Pulmonary artery endothelial cell (primary cell): ENCODE measurements at places on chromosomes 13 and 19. TPM values are rescaled to one million over a fixed set of nuclear protein-coding genes. Genes with fewer than 3 reads are reported as not detected.

KLK14 gene
- total RNA-seq: not detected in 2 replicates

ATP8B3 gene
- total RNA-seq: 0.92 and 3.3 TPM in 2 replicates

C19orf85 gene
- total RNA-seq: not detected in 2 replicates

SELENOV gene
- total RNA-seq: not detected in 2 replicates

SYT3 gene
- 0.04 TPM in 1 of 2 replicates, not detected in the other for total RNA-seq

PALM3 gene
- 0.07 and 0.32 TPM in 2 replicates for total RNA-seq

RNU6-9 gene
- not detected in 2 replicates for total RNA-seq

THSD1 gene
- 28.1 and 44.6 TPM in 2 replicates for total RNA-seq

SOX21 gene
- total RNA-seq: 0.07 TPM in 1 of 2 replicates, not detected in the other

ZSCAN5B gene
- not detected in 2 replicates for total RNA-seq

IGFL1 gene
- total RNA-seq: not detected in 2 replicates

ZSCAN4 gene
- total RNA-seq: not detected in 2 replicates

FPR3 gene
- not detected in 2 replicates for total RNA-seq

EHD2 gene
- 97.5 and 98.8 TPM in 2 replicates for total RNA-seq

MICU2 gene
- total RNA-seq: 42.1 and 50.3 TPM in 2 replicates

THSD8 gene
- 0.13 TPM in 1 of 2 replicates, not detected in the other for total RNA-seq

PSG7 gene
- total RNA-seq: not detected in 2 replicates

B3GNT8 gene
- total RNA-seq: 2.1 and 2.7 TPM in 2 replicates

FLT3 gene
- 0.04 TPM in 1 of 2 replicates, not detected in the other for total RNA-seq

ZIC2 gene
- total RNA-seq: not detected in 2 replicates

LILRA1 gene
- not detected in 2 replicates for total RNA-seq

PRKCSH gene
- total RNA-seq: 154 and 185 TPM in 2 replicates

SYNGR4 gene
- total RNA-seq: not detected in 2 replicates

CCDC159 gene
- 8.2 and 10.6 TPM in 2 replicates for total RNA-seq

SYCN gene
- not detected in 2 replicates for total RNA-seq

STOML3 gene
- total RNA-seq: not detected in 2 replicates

PDE4C gene
- total RNA-seq: 0.04 and 0.20 TPM in 2 replicates

C3 gene
- total RNA-seq: under 0.01 and 0.28 TPM in 2 replicates

PEAK3 gene
- not detected in 2 replicates for total RNA-seq

MEF2B gene
- 0.11 and 0.13 TPM in 2 replicates for total RNA-seq

SHISA2 gene
- 4.3 and 15.1 TPM in 2 replicates for total RNA-seq

USE1 gene
- 19.1 and 19.3 TPM in 2 replicates for total RNA-seq

PLEKHG2 gene
- 10.7 and 13.2 TPM in 2 replicates for total RNA-seq

ZNF497 gene
- total RNA-seq: 0.53 and 0.67 TPM in 2 replicates

SYDE1 gene
- total RNA-seq: 9.4 and 12.4 TPM in 2 replicates

LILRB2 gene
- total RNA-seq: not detected in 2 replicates

NLRP5 gene
- total RNA-seq: not detected in 2 replicates

TNFRSF19 gene
- total RNA-seq: 0.07 and 0.53 TPM in 2 replicates

C13orf42 gene
- not detected in 2 replicates for total RNA-seq

SIAH3 gene
- not detected in 2 replicates for total RNA-seq

C19orf81 gene
- total RNA-seq: 0.59 and 0.63 TPM in 2 replicates
